Activated CD4-positive, alpha-beta T cell treated with anti-CD3 and anti-CD28 coated beads, Interleukin-2, amount 50 U/mL, for 4 hours (primary cell): ENCODE measurements at places on chromosomes 16 and 17.

DNA sequence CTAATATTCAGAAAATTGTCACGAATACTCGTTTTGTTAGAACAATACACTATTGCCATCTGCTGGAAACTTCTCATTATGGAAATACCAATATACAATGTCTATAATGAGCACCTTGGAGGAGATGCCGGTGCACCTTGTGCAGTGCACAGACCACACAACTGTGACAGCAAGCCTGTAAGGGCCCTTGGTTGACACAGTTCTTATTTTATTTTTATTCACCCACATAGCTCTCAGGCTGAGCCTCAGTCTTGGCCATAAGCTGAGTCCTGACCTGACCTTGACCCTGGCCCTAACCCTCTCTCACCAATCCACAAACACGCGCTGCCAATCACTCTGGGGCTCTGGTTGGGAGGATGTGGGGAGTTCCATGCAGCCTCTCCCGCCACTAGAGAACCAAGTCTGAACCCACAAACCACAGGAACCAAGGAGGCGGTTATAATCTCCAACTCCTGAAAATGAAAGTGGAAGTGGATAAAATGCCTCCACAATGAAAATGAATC lies 7.6 kb downstream of the AIPL1 start:
- no peak for DNase-seq

DNA sequence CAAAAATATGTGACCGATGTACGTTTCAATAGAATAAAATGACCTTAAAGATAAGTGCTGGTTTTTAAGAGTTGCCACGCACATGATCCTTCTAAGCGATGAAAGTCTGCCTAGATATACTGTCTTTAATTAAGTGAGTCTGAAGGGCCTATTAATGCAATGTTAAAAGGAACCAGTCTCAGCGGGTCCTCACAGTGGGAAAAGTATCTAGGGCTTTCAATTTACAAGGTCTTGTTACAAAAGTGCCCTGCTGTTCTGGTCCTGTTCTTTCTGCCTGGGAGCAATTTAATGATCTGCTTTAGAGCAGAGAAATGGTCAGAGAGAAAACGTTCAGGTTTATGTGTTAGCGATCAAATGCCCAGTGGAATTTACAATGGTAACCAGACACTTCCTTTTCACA lies 864.0 kb downstream of the KCNJ2 start:
- DNase-seq: no peak

- no peak for DNase-seq
These were observed 119.0 kb upstream of the CDC42EP4 start for GRCh38 chr17:73430848-73431247.

- DNase-seq: no peak
These were observed 116.3 kb downstream of the SOX9 start for GRCh38 chr17:72236980-72237633.

- no peak for DNase-seq
These were observed 20.7 kb upstream of the MED13 start for GRCh38 chr17:62085511-62086408.

DNA sequence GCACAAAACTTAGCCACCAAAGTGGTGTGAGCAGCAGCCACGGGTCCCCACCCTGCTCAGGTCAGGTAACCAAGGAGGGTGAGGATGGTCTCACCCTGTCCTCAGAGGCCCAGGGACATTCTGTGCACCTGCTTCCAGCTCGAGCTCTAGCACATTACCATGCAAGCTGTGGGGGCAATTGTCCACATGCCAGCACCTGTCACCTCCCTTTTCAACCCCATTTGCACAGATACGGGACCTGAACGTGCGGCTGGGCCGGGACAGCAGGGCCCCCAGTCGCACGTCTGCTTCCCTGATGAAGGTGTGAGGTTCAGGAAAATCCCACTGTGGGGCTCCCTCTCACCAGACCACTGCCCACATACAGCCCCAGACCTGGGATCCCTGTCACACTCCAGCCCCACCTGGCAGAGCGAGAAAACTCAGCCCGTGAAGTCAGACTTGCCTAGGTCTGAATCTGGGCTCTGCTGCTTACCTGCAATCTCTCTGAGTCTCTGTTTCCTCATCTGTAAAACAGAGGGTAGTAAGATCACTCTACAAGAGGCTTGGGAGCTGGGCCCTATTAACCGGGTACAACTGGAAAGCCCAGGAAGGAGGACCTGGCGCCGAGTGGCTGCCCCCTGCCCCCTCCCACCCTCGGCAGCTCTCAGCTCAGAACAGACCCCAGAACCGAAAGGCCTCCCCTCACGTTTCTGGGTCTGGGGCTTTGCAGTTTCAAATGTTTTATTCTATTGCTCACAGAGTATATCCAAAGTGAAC lies 7.9 kb downstream of the WFIKKN2 start:
- DNase-seq: no peak

- DNase-seq: no peak
These were observed 50.8 kb downstream of the TBC1D16 start for GRCh38 chr17:79984877-79985276.

- DNase-seq: no peak
These were observed 198.1 kb upstream of the IRX3 start for GRCh38 chr16:54484700-54485099.

DNA sequence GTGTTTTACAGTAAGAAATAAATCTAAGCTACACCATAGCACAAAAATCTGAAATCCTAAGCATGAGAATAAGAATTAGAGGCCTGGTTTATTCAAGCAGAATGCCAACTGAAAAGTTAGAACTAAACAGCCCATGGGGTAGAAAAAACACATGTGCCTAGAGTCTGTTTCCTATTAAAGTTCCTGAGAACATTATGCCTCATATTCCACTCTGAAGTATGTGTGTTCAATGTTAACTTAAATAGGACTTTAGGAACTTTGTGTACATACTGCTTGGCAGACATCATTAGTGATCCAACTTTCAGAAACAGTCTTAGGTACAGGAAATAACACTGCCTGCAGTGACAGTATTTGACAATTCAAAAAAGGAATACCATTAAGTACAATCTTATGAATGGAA lies 18.2 kb downstream of the HEATR6 start:
- DNase-seq: no peak

GRCh38 chr16:64830653-64831052 lies 291.2 kb downstream of the CDH11 start:
- DNase-seq: no peak

- DNase-seq: no peak
These were observed 188.9 kb upstream of the KIF2B start for GRCh38 chr17:53633856-53634255.

GRCh38 chr17:63438092-63439051 lies 7.7 kb downstream of the CYB561 start:
- DNase-seq: no peak

GRCh38 chr17:40032322-40033320 lies 17.4 kb downstream of the CSF3 start:
- DNase-seq: no peak

DNA sequence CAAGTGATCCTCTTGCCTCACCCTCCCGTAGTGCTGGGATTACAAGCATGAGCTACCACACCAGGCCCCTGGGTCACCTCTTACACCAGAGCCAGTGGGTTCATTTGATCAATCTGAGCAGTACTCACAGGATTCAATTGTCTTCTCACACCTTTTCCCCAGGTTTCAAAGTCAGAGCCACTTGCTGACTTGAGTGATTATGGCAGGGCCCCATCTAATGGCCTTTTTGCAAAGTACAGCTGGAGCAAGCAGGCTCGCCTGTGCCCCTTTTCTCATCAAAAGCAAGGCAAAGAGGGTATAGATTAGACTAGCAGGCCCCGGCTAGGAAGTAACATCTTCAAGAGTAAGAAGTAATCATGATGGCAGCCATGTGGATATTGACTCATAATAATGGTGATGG lies 114.8 kb upstream of the NOL11 start:
- peak; percentile 14 for DNase-seq

DNA sequence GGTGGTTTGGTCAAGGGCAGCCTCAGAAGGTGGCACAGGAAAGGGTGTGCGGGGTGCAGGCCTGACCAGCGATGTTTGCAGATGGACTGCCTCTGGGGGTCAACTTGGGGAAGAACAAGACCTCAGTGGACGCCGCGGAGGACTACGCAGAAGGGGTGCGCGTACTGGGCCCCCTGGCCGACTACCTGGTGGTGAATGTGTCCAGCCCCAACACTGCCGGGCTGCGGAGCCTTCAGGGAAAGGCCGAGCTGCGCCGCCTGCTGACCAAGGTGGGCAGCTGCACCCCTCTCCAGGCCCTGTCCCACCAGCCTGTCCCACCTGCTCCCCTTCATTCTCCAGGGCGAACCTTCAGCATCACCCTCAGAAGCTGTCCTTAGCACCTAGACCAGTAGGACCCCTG lies 12.5 kb downstream of the DHODH start:
- no peak for DNase-seq

- no peak for DNase-seq
These were observed 150.5 kb downstream of the NPIPB5 start for GRCh38 chr16:22661161-22661647.

- DNase-seq: no peak
These were observed 5.4 kb downstream of the PHKG2 start for GRCh38 chr16:30753596-30753995.

DNA sequence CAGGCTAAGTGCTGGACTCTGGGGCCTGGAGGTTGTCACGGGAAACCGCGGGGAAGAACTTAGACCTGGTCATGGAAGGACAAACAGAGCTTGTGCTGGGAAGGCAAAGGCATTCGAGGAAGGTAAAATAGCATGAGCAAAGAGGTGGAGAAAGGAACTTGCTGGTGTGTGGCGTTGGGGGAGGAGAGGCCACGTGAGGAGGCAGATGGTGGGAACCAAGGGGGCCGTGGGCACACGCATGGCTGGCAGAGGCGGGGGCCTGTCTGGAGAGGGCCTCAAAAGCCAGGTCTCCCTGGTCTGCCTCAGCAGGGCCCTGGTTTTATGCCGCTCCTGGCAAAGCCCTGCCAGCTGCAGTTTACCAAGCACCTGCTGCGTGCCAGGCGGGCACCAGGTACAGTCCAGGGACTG lies 15.3 kb downstream of the CORO7 start:
- DNase-seq: no peak

GRCh38 chr17:64598672-64599071 lies 63.4 kb downstream of the SMURF2 start:
- DNase-seq: no peak

- DNase-seq: peak; percentile 36
These were observed 12.5 kb downstream of the SLC16A3 start for GRCh38 chr17:82241183-82241925.

DNA sequence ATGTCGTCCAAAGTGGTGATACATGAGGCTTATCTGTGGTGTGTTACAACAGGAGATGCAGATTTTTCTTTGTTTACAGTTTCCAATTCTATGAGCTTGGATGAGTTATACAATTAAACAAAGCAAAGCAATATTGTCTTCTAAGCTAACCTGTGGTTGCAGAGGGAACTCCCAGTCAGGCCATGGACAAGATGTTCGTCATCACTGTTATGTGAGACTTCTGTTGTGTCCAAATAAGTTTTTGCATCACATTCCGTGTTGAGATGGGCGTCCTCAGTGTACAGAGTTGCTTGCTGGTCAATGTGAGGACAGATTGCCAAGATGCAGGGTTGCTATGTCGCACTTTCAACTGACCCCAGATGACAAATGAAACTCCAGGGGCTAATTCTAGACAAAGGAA lies 189.3 kb downstream of the IRF8 start:
- DNase-seq: no peak

- no peak for DNase-seq
These were observed 31.2 kb downstream of the LYRM9 start for GRCh38 chr17:27862004-27862403.

- DNase-seq: no peak
These were observed 195.3 kb downstream of the CYB561 start for GRCh38 chr17:63250830-63251229.

DNA sequence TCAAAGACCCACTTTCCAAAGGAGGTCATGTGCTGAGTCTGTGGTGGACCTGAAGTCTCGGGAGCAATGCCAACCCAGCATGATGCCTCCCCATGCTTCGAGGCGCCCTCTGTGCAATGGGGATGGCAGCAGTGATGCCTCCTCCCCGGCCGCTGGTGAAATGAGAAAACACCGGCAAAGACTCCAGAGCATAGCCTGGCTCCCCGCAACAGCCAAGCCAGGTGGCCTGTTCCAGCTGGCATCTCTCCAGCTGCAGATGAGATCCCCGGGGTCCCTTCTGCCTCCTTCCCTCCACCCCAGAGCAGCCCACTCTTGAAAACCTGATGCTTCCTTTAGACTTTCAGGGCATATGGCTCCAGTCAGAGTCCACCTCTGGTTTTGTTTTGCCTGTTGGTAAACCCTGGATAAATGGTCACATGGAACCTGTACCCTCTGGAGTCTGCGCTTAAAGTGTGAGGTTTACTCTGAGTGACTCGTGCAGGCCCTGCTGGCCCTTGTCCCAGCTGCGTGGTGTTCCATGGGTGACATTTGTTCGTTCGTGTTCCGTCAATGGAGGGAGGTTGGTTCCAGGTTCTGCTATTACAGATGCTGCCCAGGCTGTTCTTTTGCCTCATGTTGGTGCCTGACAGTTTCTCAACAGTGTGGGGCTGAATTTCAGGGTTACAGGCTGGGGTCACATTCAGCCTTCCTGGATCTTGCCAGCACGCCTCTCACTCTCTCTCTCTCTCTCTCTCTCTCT lies 181.8 kb upstream of the CIBAR2 start:
- no peak for DNase-seq

- no peak for DNase-seq
These were observed 8.9 kb upstream of the CIITA start for GRCh38 chr16:10868104-10868595.

- DNase-seq: no peak
These were observed 252.9 kb upstream of the RPL38 start for GRCh38 chr17:73950593-73950914.

DNA sequence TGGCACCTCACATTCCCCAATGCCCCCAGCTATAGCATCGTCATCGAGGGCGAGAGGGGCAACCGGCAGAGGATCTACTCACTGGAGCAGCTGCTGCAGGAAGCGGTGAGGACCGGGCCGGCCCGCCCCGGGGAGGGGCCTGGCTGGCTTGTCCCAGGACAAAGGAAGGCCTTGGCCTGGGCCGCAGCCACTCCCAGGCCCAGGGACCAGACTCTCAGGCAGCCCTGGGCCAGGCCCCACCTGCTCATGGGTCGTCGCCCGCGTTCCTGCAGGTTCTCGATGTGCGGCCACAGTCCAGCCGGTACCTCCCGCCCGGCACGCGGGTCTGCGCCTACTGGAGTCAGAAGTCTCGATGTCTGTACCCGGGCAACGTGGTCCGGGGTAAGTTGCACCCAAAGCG lies 53.4 kb downstream of the ACTG1 start:
- DNase-seq: no peak

GRCh38 chr17:66893863-66894262 lies 58.9 kb downstream of the CACNG5 start:
- DNase-seq: no peak

DNA sequence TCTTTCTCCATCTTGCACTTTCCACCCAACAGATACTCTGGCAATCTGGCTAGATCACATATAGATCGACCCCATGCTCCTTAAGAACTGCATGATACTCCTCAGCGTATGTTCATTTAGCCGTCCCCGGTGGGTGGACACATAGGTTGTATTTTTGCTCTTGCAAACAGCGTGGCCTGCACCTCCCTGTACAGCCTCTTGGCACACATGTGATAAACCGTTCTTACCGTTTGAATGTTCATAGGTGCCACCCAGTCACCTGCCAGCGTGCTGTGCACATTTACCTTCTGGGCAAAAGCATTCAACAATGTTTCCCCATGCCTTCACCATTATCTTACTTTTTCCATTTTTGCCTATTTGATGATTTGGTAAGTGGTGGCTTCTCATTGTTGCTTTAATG lies 6.2 kb downstream of the TNP2 start:
- DNase-seq: no peak

GRCh38 chr17:13759518-13760335 lies 158.0 kb upstream of the HS3ST3A1 start:
- DNase-seq: no peak
